ENCODE measurements at places on chromosomes 5 and 9. TPM values are rescaled to one million over a fixed set of nuclear protein-coding genes. Genes with fewer than 3 reads are reported as not detected.
A peak's percentile ranks its signal among the peaks of the same experiment; 100 is the strongest.

- peak; percentile 79 for DNase-seq
These were observed 3.7 kb downstream of the TLN1 start for GRCh38 chr9:35728041-35728971.

The TRIM52 gene
- 4.2 TPM for total RNA-seq

- no peak for DNase-seq
These were observed 178.1 kb upstream of the IL12B start for GRCh38 chr5:159508344-159508743.

DNA sequence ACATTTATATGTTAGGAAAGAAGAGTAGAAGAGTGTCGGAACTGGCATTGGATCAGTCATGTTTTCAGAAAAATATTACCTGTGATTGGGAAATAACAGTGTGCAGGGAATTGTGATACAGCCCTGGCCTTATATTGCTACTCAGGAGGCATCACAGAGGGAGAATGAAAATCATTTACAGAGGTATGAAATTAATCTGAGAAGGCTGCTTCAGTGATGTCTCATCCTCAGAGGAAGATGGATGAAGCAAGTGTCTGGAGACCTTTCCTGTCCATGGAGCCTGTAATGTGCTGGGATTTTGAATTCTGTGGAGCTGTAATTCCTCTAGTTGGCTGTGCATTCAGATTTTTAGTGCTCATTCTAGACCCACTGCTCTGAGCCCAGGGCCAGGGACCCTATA, 3.8 kb downstream of the ACTBL2 start:
- DNase-seq = no peak

DNA sequence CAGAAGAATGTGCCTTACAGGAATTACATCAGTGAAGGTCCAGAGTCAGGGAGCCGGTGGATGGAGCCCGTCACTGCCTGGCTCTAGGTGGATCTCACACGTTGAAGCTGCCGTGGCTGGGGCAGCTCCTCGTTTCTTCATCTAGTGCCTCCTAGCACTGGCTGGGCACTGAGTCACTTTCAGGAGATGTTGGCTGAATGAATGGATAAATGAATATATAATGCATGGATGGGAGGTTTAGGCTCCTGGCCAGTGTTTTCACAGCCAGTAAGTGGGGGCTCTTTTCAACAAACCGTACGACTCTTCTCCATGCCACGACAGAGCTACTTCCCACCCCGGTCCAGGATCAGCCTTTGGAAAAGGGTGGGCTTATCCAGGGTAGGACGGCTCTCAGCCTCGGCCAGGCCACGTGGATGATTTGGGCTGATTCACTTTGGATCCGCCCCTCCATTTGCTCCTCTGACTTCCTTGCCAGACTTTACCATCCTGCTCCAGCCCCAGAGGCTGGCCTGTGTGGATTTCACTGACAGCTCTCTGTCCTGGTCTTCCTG, 1.3 kb upstream of the SH3PXD2B start:
- DNase-seq = no peak

- DNase-seq = no peak
These were observed 1.9 kb downstream of the LPAR1 start for GRCh38 chr9:111036429-111036789.

DNA sequence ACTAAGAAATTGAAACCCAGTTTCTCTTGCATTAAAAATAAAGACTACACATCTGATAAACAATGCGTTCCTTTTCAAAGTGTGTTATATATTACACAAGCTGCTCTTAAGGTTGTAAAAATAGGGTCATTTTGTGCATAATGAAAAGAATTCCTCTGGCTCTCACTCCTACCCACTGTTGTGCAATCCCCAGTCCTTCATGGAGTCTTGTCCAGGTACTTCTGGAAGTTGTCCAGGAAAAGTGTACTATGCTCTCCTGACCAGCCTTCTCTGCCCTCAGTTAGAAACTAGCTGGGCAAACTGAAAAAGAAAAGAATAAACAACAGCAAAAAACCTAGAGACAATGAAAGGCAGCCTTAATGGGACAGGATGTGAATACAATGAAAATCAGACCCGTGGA, 345.5 kb upstream of the PAPPA start:
- DNase-seq = no peak

DNA sequence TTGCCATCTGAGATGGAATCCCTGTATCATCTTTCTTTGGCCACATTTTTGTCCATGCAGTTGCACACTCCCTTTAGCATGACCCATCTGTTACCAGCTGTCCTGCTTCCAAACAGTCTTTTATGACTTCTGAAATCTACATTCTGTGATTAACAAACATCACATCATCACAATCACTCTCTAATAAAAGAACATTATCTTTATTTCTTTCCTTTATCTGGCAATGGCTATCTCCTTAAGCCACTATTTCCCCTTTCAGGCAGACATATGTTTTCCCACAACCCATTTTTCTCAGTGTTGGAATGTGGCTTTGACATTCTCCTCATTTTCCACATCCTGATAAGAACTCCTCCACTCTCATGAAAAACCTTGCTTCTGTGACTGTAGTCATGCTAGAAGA, 141.0 kb downstream of the ST8SIA4 start:
- no peak for DNase-seq

- peak; percentile 49 for DNase-seq
These were observed 1.5 kb downstream of the SPAAR start for GRCh38 chr9:35910613-35911359.

DNA sequence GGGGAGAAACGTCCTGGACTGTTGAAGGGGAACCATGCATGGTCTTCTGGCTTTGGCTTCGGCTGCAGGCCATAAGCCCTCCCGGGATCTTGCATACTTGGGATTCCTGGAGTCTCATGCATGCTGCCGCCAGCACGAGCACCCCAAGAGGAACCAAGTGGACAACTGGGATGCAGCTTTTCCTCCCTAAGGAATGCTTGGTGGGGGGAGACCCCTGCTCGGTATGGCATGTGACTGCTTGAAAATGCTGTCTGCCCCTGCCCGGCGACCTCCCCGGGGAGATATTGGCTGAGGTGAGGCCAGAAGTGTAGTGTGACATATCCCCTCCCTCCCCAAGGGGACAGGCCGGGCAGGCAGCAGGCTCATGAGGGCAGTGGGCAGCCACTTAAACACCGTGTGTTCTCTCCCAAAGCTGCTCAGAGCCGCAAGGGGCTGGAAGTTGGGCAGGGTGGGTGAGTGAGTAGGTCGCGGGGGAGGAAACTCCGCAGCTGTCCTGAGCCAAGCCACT, 15.7 kb downstream of the TMEM171 start:
- no peak for DNase-seq

The INSL6 gene
- total RNA-seq = not detected

DNA sequence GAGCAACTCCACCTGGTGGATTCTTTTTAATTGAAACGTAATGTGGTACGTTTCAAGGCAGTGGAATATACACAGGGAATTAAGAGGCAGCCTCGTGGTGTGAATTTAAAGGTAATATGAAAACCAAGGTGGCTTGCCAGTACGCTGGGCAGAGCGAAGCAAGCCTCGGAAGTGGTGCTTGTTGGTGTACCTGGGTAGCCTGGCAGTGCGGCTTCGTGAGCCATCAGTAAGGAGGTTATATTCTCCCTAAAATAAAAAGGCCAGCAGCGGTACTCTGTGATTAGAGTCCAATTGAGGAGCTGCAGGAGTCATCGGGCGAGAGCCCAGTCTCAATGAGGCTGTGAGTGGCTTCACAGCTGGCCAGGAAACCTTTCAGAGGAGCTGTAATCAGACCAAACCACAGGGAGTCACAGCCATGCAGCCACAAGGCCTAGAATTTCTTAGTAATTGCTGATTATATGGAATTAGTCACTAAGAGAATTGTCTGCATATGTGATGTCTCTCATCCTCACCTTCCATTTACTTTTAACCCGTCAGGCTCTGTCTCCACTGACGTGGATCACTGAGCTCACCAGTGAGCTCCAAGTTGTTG, 57.7 kb downstream of the DCP2 start:
- no peak for DNase-seq

DNA sequence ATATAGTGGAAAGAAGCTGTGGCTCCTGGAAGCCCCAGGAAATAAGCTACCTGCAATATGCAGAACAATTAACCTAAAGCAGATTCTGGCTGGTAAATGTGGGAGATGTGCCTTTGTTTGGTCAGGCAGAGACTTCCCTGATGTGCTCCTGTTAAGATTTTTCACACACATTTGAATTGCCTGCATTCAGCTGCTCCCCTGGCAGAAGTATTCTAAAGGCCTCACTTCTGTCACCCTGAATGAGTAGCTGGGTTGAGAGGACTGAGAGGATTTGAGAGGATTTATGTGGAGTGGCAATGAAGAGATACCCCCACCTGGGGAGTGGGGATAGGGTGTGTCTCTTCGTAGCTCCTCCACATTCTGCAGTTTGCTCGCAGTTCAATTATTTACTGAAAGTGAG, 130.5 kb downstream of the ST8SIA4 start:
- no peak for DNase-seq

- no peak for DNase-seq
These were observed 90.3 kb upstream of the OTULINL start for GRCh38 chr5:14491015-14491915.

The KIF27 gene
- total RNA-seq = 2.7 TPM

The ARID3C gene
- total RNA-seq = 0.13 TPM

DNA sequence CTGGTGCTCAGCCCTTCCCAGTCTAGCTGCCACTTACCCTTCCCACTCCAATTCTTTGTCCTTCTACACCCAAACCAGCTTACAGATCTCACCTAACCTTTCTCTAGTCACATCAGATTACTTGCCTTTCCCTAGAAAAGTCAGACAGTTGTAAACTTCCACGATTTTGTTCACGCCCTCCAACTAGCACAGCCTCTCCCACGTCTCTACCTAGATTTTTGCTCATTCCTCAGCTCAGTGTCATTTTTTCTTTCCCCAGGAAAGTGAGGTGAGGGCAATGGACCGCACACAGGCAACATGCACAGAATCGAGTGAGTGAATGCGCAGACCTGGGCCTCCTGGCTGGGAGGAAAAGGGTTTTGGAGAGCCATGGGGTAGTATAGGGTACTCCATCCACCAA, 20.9 kb upstream of the PRUNE2 start:
- DNase-seq = no peak

- no peak for DNase-seq
These were observed 1037.1 kb upstream of the C9orf72 start for GRCh38 chr9:28610339-28610738.

The SELENOP gene
- total RNA-seq = 0.40 TPM

DNA sequence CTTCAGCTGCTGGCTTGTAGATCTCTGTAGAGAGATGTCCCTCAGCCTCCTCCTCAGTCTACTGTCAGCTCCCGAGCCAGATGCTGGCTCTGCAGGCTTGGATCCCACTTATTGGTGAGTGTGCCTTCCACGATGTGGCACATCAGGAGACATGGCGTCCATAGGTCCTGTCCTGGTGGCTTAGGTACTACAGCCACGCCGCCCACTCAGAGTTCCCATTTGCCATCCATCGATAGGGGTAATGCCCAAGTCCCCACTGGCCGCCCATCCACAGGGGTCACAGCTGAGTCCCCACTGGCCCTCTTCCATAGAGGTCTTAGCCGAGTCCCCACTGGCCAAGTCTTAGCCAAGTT, 17.3 kb downstream of the EXOC3 start:
- DNase-seq = no peak

- no peak for DNase-seq
These were observed 67.9 kb downstream of the NFIB start for GRCh38 chr9:14245901-14246525.

The SPATA31D4 gene
- not detected for total RNA-seq

GRCh38 chr5:132103969-132104391, 30.4 kb downstream of the CSF2 start:
- DNase-seq = no peak

GRCh38 chr5:30581198-30581935, 612.1 kb upstream of the CDH6 start:
- DNase-seq = no peak

- DNase-seq = no peak
These were observed 161.9 kb downstream of the CDH6 start for GRCh38 chr5:31355337-31355736.

- DNase-seq = no peak
These were observed 59.4 kb upstream of the UBTD2 start for GRCh38 chr5:172342918-172343317.

- DNase-seq = no peak
These were observed 220.3 kb downstream of the COX7C start for GRCh38 chr5:86838083-86838482.

- DNase-seq = no peak
These were observed 1.2 kb upstream of the IL33 start for GRCh38 chr9:6214434-6214833.

The PCDHGC5 gene
- total RNA-seq = 0.53 TPM

The TERT gene
- 0.07 TPM for total RNA-seq

The ZNF300 gene
- total RNA-seq = 4.4 TPM

DNA sequence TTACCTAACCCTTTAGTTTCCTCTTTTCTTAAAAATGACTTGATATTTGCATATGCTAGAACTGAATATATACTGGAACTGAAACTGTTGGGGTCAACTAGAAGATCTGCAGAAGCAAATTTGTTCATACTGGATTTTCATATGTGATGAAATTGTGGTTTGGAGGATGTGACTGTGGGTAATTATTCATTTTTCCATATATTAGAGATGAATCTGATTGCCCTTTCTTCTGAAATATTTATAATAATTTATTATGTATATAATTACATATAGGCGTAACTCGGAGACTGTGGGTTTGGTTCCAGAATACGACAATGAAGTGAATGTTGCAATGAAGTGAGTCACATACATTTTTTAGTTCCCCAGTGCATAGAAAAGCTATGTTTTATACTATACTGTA, 149.1 kb downstream of the ATP10B start:
- DNase-seq = no peak

DNA sequence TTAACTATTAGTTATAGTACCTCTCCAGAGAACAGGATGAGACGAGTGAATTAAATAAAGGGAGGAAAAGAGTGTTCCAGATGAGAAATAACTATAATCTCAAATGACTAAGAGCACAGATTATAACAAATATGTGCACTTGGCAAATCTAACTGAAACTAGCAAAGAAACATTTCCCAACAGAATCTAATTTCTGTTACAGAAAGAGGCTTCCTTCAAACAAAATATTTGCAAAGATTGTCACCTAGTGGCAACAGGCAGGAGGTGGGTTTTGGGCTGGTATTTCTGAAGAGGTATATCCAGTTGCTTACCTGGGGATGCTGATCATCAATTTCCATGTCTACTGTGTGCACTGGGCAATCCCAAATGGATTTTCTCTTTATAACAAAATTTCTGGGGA, 5.6 kb upstream of the SPDL1 start:
- DNase-seq = no peak

DNA sequence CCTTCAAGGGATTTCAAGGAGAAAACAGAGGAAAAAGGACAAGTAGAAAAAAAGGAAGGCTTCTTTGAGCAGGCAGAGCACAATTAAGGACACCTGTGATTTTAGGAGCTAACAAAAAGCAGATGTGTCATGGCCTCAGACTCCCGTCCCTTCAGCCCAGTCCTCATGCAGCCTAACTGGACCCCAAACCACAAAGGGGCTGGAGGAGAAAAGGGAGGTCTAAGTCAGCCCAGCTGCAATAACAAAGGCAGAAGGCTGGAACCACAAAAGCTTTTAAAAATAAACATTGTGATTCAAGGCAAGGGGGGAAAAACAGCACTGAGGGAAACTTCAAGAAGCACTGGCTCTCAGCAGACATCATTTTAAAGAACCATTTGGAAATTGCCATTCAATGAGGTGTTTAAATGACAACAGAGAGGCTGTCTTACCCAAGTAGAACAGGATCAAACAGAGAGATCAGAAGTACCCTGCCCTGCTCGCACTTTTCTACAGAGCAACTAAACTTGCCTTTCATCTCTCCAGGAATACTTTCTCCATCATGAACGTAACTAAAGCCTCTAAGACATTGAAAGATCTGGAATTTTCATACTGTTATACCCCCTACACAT, 89.3 kb downstream of the SEMA5A start:
- no peak for DNase-seq

Data from pulmonary artery endothelial cell (primary cell).